Astrocyte (in vitro differentiated cells and primary cell): ENCODE measurements at places on chromosomes 13 and 19.

- peak; percentile 39 for DNase-seq
Observed at GRCh38 chr19:18401580-18402112, 4.2 kb upstream of the LRRC25 start.

DNA sequence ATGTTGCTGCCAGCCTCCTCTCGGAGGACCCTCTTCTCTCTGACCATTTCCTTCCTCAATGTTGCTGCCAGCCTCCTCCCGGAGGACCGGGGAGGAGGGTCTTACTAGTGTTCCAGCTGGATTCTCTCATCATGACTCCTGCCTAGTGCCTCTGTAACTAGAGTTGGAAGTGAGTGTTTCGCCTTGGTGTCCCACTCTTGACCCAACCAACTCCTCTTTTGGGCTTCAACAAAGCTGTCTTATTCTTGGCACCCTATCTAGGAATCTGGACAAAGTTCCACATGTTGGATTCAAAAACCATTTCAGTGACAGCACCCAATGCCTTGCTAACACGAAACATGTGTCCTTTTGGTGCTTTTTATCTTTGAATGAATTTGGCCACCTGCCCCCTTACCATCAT lies 165.4 kb downstream of the GPC5 start:
- DNase-seq: no peak

DNA sequence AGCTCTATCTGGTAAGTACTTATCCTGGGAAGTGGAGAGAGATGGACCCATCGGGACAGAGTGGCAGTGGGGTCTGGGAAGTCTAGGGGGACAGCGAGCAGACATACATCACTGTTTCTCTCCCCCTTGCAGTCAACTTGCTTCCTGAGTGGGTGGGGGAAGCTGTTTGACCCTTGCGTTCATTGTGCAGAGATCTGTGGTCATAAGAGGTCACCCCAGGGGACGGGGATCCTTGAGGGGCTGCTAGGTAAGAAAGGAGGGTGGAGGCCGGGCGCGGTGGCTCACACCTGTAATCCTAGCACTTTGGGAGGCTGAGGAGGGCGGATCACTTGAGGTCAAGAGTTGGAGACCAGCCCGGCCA lies 474 bp downstream of the ARHGEF18 start:
- DNase-seq: no peak

DNA sequence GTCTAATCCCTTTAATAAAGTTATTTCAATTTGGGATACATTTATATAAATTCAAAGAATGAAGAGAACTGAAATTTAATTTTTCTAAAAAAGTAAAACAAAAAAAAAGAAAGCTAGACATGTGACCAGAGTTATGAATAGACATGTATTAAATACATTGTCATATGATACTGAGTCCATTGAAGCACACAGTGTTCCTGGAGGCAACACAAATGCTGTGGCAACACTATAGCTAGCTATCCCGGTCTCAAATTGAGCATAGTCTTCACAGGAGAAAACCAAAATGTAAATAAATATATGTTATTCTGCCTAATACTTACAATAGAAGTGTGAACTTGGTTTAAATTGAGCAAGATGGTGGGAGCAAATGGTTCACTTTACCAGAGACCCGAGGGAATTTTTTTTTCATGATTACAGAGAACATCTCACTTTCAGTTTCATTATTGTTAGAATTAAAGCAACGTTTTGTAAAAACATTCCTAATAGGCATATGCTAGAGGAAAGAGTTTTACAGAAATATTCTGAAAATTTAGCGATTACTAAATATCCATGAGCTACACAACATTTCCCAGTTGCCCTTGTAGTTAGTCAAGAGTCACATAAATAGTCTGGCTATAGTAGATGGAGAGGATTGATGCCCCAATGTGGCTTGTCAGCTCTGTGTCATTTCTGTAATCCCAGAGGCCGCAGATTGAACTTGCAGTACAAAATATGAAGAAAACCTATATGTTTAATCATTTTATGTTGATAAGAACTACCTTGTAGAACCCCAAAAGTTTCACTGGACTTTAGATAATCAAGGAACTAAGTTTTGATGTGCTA lies 775.7 kb upstream of the SPRY2 start:
- DNase-seq: no peak

- DNase-seq: no peak
Observed at GRCh38 chr13:107220245-107220644, 652.3 kb upstream of the ARGLU1 start.

- no peak for DNase-seq
Observed at GRCh38 chr19:33498391-33499000, 23.1 kb downstream of the PEPD start.
